ENCODE measurements at places on chromosomes 3 and 15. TPM values are rescaled to one million over a fixed set of nuclear protein-coding genes. Genes with fewer than 3 reads are reported as not detected.

EBLN2 gene
- 7.7 TPM for total RNA-seq

AGBL1 gene
- not detected for total RNA-seq

TMEM45A gene
- 39.0 TPM for total RNA-seq

ZDHHC23 gene
- 1.1 TPM for total RNA-seq

PARP9 gene
- 23.0 TPM for total RNA-seq

GRAMD1C gene
- 7.6 TPM for total RNA-seq

SPATA12 gene
- 0.11 TPM for total RNA-seq

OXTR gene
- 12.1 TPM for total RNA-seq

SLC6A1 gene
- not detected for total RNA-seq

HACD2 gene
- total RNA-seq = 30.2 TPM

CTXN2 gene
- not detected for total RNA-seq

EHHADH gene
- total RNA-seq = 5.6 TPM

GYG1 gene
- 41.4 TPM for total RNA-seq

DPPA2 gene
- not detected for total RNA-seq

FGF7 gene
- 264 TPM for total RNA-seq

CMTM8 gene
- 0.12 TPM for total RNA-seq

TPRG1 gene
- total RNA-seq = 1.8 TPM

PDZRN3 gene
- 27.7 TPM for total RNA-seq

CCR3 gene
- total RNA-seq = not detected

DNAJC13 gene
- total RNA-seq = 103 TPM

RAB6B gene
- total RNA-seq = 0.22 TPM

MOBP gene
- total RNA-seq = under 0.01 TPM

ATG3 gene
- 112 TPM for total RNA-seq

CALML4 gene
- 1.1 TPM for total RNA-seq

IQCF5 gene
- total RNA-seq = not detected

BTLA gene
- total RNA-seq = not detected

SHC4 gene
- total RNA-seq = 1.7 TPM

NTRK3 gene
- under 0.01 TPM for total RNA-seq

FAM3D gene
- not detected for total RNA-seq

DPPA4 gene
- not detected for total RNA-seq

CXCR6 gene
- total RNA-seq = under 0.01 TPM

SAMD7 gene
- not detected for total RNA-seq

MRPL46 gene
- 16.9 TPM for total RNA-seq

SRGAP3 gene
- 3.1 TPM for total RNA-seq

SEMA3G gene
- total RNA-seq = under 0.01 TPM

MESP2 gene
- 0.75 TPM for total RNA-seq

LSG1 gene
- 36.6 TPM for total RNA-seq

PLSCR5 gene
- not detected for total RNA-seq

PPP2R3A gene
- 14.9 TPM for total RNA-seq

XCR1 gene
- under 0.01 TPM for total RNA-seq

RHCG gene
- total RNA-seq = not detected

EPHB3 gene
- 8.5 TPM for total RNA-seq

IL20RB gene
- 1.8 TPM for total RNA-seq

TRAIP gene
- total RNA-seq = 10.5 TPM

TM4SF1 gene
- total RNA-seq = 287 TPM

Data from uterine smooth muscle cell (primary cell).